Mesothelial cell of epicardium (in vitro differentiated cells): ENCODE measurements at places on chromosomes 12 and 14. TPM values are rescaled to one million over a fixed set of nuclear protein-coding genes. Genes with fewer than 3 reads are reported as not detected.

- DNase-seq: no peak
Measured at GRCh38 chr12:85558684-85559083, 277.5 kb downstream of the RASSF9 start.

GRCh38 chr14:79318371-79318770 is 892.9 kb downstream of the DIO2 start:
- no peak for DNase-seq

DNA sequence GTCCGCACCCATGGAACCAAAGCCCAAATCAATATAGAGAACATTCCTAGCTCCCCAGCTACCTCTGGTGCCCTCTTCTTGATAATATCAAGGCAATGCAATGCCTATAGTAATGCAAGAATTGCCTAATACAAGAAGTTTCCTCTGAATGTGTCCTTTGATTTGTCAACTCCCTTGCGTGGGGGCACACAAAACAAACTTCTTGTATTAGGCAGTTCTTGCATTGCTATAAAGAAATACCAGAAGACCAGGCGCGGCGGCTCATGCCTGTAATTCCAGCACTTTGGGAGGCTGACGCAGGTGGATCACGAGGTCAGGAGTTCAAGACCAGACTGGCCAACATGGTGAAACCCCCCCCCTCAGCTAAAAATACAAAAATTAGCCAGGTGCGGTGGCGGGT is 10.4 kb upstream of the ITPK1 start:
- DNase-seq: no peak

DNA sequence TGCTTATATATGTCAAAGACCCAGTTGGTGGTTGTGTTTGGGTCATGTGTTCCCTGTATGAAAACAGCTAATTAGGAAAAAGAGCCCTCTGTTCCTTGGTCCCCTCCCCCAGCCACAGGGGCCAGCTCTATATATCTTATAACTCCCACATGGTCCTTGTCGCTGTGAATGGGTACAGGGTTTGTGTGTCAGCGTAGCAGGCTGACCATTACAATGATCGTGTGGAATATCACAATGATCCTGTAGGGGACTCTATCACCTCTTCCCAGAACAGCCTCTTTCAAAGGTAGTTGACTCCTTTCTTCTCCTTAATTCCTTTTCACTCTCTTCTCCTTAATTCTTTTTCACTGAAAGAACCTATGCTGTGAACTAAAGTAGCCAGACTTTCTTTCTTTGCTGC is 51.6 kb upstream of the RIC8B start:
- no peak for DNase-seq

GRCh38 chr12:40970320-40970907 is 217.7 kb upstream of the PDZRN4 start:
- DNase-seq: no peak

DNA sequence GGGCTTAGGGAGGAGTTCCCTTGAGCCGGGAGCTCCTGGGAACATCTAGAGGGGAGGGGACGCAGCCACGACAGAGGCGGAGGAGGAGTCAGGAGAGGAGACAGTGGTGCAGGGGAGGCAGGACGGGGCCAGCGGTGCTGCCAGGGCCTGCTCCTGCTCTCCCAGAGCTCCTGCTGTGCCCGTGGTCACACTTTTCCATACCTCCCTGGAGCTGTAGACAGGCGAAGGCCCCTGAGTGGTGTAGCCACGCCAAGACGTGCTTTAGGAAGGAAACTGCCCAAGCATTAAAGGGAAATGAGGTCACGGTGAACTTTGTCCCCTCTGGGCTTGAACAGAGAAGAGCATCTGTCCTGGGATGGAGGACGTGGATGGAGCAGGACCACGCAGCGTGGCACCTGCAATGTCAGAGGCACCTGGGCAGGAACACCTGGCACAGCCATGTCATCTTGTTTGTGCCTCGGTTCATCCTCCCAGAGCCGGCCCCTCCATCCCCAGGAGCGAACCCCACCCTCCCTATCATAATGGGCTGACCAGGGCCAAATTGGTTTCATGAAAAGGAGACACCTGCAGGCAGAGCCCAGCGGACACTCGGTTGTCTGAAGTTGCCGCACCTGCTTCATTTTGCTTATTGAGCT is 239.5 kb upstream of the SFSWAP start:
- DNase-seq: no peak

GRCh38 chr14:91496790-91497189 is 13.3 kb downstream of the PPP4R3A start:
- no peak for DNase-seq

- DNase-seq: no peak
Measured at GRCh38 chr12:28050606-28051005, 78.1 kb upstream of the PTHLH start.

DNA sequence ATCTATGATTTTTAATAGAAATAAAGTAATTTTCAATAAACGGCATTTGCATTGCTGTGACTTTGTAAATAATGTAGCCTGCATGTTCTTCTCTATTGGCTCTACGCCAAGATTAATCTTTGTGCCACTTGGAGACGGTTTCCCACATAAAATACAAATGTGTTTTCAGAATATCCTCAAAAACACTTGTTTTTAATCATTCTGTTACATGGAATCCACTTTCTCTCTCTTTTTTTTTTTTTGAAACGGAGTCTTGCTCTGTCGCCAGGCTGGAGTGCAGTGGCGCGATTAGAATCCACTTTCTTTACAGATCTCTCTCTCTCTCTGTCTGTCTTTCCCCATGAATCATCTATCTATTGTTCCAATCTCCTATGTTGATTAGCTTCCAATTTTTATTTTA is 22.8 kb upstream of the SSPN start:
- DNase-seq: no peak

DNA sequence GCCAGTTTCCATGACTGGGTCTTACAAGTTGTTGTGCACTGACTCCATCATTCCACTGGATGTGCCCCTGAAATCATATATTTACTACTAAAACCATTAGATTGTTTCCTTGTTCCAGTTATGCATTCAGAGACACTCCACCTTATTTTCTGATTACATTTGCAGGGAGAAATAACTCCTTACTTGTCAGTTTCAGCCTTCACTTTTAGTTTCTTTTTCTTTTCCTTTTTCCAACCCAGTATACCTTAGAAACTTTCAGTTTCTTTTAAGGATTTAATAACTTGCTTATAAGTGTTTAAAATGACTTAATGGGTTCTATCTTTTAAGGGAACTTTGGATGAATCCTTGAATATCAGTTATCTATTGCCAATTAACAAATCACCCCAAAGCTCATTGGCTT is 39.9 kb downstream of the MRPL42 start:
- no peak for DNase-seq

- DNase-seq: no peak
Measured at GRCh38 chr12:62865937-62866336, 69.0 kb downstream of the PPM1H start.

- no peak for DNase-seq
Measured at GRCh38 chr12:42652048-42652447, 62.5 kb upstream of the PRICKLE1 start.

DNA sequence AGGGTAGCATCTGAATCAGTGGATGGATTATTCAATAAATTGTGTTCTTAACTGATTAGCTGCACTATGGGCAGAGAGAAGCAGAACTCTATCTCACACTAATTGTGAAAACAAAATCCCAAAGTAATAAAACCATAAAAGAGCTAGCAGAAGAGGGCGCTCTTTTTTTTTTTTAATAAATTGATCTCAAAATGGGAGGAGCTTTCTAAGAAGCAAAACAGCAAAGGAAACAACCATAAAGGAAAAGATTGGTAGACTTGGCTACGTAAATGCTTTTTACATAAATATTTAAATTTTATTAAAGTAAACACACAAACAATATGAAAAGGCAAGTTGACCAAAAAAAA is 1.5 kb upstream of the TM7SF3 start:
- DNase-seq: no peak

DNA sequence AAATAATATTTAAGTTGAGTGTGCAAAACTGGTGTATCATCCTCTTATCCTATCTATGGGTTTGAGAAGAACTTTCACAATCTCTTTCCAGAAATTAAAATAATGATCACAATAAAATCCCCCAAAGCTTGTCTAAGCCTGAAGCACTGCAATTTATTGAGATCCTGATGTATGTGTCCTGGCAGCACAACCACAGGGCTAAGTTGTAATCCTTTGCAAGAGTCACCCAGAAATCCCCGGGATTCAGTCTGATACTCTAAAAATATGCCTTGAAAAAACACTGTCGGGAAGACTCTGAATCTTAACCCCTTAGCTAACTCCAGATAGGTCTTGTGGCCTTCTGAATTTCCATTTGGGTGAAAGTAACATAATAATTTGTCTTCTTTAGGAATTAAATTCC is 40.3 kb upstream of the STXBP6 start:
- DNase-seq: no peak

DNA sequence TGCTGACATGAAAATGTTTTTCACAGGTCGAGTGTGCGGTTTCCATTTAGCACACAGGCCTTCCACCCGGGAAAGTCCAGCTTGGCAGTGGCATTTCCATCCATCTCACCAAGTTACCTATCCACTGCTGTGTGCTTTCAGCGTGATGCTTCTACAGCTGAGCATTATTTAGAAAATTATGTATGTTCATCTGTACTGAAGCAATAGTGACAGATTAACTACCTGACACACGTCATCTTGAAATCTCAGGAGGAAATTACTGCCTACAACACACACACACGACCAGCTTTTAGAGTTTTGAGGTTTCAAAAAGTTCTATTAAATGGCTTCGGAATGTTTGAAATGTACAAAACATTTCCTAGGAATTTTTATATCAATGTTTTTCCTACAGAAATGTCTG is 39.4 kb downstream of the IFNG-AS1 start:
- no peak for DNase-seq

GRCh38 chr12:115337693-115338543 is 653.9 kb upstream of the TBX3 start:
- DNase-seq: no peak

DNA sequence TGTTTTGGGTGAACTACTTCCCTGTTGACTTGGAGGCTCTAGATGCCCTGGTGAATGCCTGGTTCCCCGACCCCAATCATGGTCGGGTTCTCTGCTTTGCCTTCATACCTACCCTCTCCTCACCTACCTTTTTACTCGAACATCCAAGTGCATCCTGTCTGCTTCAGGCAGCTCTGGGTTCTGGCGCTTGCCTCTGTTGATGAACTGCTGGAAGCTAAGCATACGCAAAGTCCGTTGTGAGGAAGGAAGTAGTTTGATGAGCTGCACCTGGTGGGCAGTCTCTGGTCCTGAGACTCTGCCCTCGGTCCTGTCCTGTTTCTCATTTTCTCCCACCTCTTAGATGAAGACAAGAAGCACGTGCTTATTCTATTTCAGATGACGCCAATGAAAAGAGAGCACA is 13.6 kb downstream of the KCNH3 start:
- DNase-seq: no peak

DNA sequence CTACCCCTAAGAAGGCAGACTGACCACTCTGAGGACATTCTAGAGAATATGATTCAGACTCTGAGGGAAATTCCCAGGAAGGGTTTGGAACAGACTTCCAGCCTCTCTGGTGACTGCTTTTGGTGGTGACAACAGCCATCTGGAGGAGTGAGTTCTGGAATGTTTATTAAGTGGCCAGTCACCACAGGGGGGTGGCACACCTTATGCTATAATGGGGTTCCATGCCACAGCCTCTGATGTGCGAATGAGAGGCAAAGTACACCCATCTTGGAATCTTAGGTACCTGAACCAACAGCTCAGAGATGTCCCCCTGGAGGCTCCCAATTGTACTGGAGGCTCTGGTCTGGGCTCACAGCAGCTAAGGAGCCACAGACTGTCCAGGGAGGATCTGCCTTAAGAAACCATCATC is 9.5 kb upstream of the TINF2 start:
- DNase-seq: no peak

DNA sequence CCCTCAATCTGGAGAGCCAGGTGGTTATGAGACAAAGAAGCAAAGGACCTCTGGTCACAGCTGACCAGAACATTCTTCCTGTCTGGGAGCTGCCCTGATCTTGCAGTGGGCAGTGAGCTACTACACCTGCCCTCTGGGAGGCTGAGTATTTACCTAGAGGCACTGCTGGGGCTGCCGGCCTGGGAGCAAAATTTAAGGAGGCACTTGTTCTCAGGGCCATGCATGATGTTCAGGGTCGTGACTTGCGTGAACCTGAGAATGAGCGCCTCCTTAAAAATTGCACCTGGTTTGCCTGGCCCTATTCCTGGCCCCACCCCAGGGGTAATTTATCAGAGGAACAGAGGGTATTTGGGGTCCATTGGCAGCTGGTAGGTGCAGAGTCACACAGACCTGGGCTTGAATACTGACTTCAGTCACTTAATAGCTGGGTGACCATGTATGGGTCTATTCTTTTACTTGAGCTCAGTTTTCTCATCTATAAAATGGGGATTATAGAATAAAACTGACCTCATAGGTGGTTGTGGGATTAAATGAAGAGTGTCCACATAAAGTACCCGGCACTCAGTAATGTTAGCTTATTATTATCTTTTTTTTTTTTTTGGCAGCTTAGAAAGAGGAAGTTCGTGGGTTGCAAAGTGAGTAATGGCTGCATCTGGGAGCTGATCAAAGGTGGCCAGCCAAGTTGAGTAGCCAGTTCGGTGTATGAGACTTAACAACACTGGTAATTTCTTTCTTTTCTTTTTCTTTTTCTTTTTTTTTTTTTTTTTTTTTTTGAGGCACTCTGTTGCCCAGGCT is 107.4 kb upstream of the MED13L start:
- DNase-seq: no peak

DNA sequence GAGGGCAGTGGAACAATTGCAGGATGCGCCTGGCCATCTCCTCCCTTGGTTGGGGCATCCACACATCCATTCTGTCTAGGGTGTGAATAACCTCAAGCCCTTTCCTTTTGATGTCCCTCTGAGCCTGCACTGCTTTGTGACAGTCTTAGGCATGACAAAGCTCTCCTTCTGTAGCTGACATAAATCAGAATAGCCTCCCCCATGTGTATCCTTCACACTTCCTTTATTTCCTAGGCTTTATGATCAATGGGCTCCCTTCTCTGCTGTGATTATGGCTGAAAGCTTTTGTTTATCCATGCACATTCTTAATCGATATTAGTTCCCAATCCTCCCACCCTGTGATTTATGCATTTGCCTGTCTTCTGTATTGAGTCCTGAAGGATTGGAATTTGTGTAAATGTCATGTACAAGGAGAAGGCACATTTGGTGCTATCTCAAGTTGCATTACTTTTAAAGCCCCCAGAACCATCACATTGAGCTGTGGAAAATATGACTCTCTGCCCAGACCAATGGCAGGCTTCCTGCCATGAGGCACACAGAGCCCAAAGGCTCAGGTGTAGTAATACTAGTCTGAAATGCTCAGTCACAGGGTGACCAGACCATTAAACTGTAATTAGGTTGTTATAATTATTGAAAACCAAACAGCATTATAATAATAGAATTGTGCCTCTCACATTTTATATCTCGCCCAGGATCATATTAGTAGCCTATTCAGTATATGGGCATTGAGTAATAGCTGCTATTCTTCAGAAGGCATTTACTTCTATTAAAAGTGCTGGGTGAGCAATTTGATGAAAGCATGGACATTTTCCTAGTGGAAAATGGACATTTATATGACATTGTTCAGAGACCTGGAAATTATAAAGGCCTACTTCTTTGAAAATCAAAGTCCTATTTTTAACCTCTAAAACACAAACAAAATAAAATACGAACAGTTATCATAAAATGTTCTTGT is 14.0 kb downstream of the EMP1 start:
- DNase-seq: no peak

- DNase-seq: no peak
Measured at GRCh38 chr14:55071870-55072640, 20.6 kb downstream of the MAPK1IP1L start.

- no peak for DNase-seq
Measured at GRCh38 chr12:6340032-6340638, 1.7 kb downstream of the TNFRSF1A start.

Gene SCNN1A
- total RNA-seq: 20.1 to 21.5 TPM (median 20.3 TPM) in 3 replicates

Gene SERPINA3
- 0.11 to 0.29 TPM in 2 of 3 replicates, not detected in the other for total RNA-seq

Gene RILPL1
- total RNA-seq: 40.9 to 49.5 TPM (median 45.4 TPM) in 3 replicates

Gene CCDC91
- total RNA-seq: 28.1 to 30.7 TPM (median 29.1 TPM) in 3 replicates

Gene HOXC12
- not detected in 3 replicates for total RNA-seq

Gene RPGRIP1
- total RNA-seq: 0.29 to 0.35 TPM (median 0.29 TPM) in 3 replicates

Gene ZNF10
- 26.0 to 30.6 TPM (median 27.6 TPM) in 3 replicates for total RNA-seq

Gene KRT72
- total RNA-seq: not detected in 3 replicates
